ENCODE measurements at places on chromosomes 12 and 14. TPM values are rescaled to one million over a fixed set of nuclear protein-coding genes. Genes with fewer than 3 reads are reported as not detected.

Gene APOF
- not detected for total RNA-seq

Gene DLK1
- 0.42 TPM for total RNA-seq

Gene PNMA1
- 64.6 TPM for total RNA-seq

Gene TAS2R19
- total RNA-seq: not detected

Gene CCDC88C
- 6.5 TPM for total RNA-seq

Gene TTC8
- 51.9 TPM for total RNA-seq

Gene PRR13
- 387 TPM for total RNA-seq

Gene FAM181A
- total RNA-seq: not detected

Gene KRT79
- 0.21 TPM for total RNA-seq

Gene CLEC4C
- total RNA-seq: not detected

Gene CTSG
- not detected for total RNA-seq

Gene FLRT2
- total RNA-seq: 2.2 TPM

Gene IL26
- not detected for total RNA-seq

Gene ACSM4
- not detected for total RNA-seq

Gene STXBP6
- 2.2 TPM for total RNA-seq

Gene HOXC6
- total RNA-seq: 5.4 TPM

Gene SLC39A2
- not detected for total RNA-seq

Gene C3AR1
- total RNA-seq: not detected

Gene SLC25A47
- total RNA-seq: not detected

Gene OVCH1
- total RNA-seq: not detected

Gene IGF1
- 0.30 TPM for total RNA-seq

Gene SLC10A1
- total RNA-seq: not detected

Gene KRT71
- total RNA-seq: not detected

Gene GPR68
- total RNA-seq: 0.12 TPM

Gene SLCO1B3
- total RNA-seq: 15.3 TPM

Gene ADIPOR2
- 47.3 TPM for total RNA-seq

Gene AVPR1A
- total RNA-seq: not detected

Gene GLIPR1
- total RNA-seq: 29.9 TPM

Gene TMEM121
- total RNA-seq: 8.9 TPM

Gene LRRK2
- total RNA-seq: 2.2 TPM

Gene CHGA
- total RNA-seq: 1.3 TPM

Gene KLRB1
- total RNA-seq: not detected

Gene SARNP
- 101 TPM for total RNA-seq

Gene GPR137C
- total RNA-seq: 0.07 TPM

Gene KRT2
- not detected for total RNA-seq

Gene PRR4
- total RNA-seq: 1.9 TPM

Gene SLCO1B1
- total RNA-seq: 0.42 TPM

Gene TMEM30B
- 0.22 TPM for total RNA-seq

Gene METTL17
- 70.7 TPM for total RNA-seq

Gene RHOJ
- not detected for total RNA-seq

Gene GLT1D1
- not detected for total RNA-seq

Gene INHBC
- total RNA-seq: not detected

Gene ADGRD1
- 0.62 TPM for total RNA-seq

Gene AQP5
- not detected for total RNA-seq

Gene FITM1
- not detected for total RNA-seq

Gene ADSS1
- total RNA-seq: 7.8 TPM

Gene LRP1-AS
- total RNA-seq: not detected
